ENCODE measurements at places on chromosomes 6 and 20.

DNA sequence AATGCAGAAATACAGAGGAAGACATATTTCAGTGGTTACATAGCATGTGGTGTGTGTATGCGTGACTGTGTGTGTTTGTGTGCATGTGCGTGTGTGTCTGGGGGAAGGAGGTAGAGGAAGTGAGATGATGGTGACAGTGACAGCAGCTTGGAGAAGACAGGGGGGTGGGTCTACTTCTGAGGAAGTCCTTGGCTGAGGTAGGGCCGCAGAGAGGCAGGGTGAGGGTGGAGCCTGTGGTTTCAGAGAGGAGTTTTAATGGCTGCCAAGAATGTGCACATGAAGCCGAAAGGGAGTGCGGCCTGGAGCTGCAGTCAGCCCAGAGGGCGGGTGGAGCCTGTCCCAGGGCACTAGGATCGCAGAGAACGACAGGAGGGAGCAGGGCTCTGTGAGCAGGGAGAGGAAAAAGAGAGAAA lies 22.7 kb upstream of the RNF24 start:
- DNase-seq = peak; percentile 56

DNA sequence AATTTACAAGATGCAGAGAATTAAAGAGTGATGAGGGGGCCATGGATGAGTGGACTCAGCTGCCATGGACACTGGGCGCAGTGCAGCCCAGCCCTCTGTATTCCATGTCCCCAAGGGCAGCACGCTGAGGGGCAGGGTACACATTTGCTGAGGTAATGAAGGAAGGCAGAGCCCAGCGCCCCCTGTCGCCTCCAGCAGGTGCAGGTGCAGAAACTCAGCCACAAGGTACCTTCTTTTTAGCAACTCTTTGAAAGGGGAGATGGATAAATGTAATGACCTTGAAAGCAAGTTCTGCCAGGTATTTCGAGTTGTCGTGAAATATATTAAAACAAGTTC lies 7.1 kb downstream of the CD93 start:
- no peak for DNase-seq

- no peak for DNase-seq
Observed at GRCh38 chr6:69784595-69785377, 12.0 kb downstream of the LMBRD1 start.

- DNase-seq = peak; percentile 46
Observed at GRCh38 chr20:3312940-3313682, 74.1 kb upstream of the SLC4A11 start.

GRCh38 chr20:42957704-42958095 lies 232.0 kb downstream of the PTPRT start:
- DNase-seq = no peak

GRCh38 chr6:6246544-6246943 lies 73.9 kb downstream of the F13A1 start:
- no peak for DNase-seq

DNA sequence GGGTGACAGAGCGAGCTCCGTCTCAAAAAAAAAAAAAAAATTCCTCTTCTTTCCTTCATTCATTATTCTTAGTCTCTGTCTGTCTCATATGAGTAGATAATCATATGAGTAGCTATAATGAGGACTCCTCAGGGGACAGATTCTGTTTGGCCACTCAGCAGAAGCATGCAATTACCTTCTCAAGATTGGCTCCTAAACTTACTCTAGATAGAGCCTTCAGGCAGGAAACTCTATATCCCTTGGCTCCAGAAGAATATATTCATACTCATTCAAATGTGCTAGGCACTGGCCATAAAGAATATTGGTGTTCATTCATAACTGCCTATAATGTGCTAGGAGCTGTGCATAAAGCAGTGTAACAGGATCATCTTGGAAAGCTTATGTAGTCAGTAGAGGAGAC lies 2.2 kb upstream of the ACAT2 start:
- DNase-seq = no peak

GRCh38 chr6:160972111-160972510 lies 19.5 kb upstream of the MAP3K4 start:
- DNase-seq = peak; percentile 78

GRCh38 chr6:126614642-126615504 lies 275.0 kb downstream of the CENPW start:
- DNase-seq = no peak

DNA sequence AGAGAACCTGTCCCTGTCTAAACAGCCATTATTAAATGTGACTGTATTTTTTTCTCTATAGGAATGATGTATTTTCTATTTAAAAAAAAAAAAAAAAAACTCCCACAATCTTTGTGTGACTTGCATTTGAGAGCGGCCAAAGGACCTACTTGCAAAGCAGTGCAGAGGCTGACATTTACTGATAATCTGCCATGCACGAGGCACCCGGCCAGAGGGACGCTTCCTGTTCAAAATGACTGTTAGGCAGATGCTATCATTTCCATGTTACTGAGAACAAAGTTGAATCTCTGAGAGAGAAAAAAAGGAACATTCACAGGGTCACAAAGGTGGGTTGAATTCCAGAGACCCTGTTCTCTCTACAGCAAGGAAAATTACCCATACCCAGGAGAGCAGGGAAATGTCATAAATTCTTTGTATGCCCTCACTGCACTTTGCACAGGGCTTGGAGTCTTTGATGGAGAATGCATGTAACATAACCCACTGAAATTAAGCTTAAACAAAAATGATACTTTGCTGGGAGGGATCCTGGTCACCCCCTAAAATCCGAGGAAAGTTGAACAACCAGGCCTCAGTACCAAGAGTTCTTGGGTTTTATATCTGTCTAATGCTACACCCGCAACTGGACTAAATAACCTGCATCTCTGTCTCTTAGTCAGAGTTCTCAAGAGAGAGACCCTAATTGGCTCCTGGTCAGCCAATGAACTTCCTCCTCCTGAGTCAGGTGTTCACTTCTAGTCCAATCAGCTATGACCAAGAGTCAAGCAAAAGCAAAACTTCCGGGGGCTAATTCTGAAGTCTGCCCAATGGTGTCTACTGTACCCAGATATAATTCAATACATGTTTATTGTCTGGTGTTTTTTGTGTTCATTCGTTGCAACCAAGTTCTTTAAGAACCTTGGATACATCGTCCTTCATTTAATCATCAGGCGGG lies 61.2 kb downstream of the GCLC start:
- no peak for DNase-seq

DNA sequence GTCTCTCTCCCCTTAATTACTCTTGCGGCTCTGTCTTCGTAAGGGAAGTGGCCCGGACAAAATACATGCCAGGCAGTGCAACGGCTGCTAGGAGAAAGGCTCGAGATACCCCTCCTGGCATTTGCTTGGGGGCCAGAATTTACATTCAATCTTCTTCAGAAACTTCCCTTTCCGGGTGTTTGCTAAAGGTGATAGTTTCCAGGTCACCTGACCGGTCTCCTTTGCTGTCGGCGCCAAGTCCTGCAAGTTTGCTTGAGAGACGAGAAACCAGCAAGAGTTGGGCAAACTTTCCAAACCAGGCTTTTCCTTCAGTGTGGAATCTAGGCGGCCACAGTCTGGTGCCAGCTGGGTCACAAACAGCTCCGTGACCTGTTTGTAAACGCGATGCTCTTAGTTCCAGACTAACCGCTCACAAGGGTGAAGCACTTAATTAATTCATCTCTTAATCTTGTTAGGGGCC lies 563 bp upstream of the SRSF3 start:
- DNase-seq = no peak

DNA sequence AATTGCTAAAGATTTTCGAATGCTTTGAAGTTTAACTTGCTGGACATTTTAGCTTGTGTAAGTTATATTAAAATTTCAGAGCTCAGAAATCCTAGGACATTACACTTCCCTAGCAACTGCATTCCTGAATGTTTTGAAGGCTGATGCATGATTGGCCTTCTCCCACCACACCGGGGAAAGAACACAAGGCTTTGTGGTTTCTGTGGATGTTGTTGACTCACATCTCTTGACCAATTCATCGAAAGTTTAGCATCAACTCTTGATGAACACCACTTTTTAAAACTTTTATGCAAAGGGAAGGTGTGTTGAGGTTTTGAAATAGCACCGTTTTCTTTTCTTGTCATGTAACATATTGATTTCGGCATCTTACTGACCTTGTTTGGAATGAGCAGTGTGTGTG lies 81.1 kb downstream of the RIMS1 start:
- DNase-seq = peak; percentile 86

- DNase-seq = no peak
Observed at GRCh38 chr6:133891149-133891926, 2.4 kb downstream of the TCF21 start.

GRCh38 chr6:1190366-1190765 lies 121.5 kb upstream of the FOXQ1 start:
- peak; percentile 89 for DNase-seq

DNA sequence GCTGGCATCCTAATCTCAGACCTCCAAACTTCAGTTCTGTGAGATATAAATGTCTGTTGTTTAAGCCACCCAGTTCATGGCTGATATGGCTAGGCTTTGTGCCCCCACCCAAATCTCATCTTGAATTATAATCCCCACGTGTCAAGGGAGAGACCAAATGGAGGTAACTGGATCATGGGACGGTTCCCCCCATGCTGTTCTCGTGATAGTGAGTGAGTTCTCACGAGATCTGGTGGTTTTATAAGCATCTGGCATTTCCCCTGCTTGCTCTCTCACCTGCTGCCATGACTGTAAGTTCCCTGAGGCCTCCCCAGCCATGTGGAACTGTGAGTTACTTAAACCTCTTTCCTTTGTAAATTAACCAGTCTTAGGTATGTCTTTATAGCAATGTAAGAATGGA lies 56.7 kb downstream of the KIAA0319 start:
- DNase-seq = no peak

DNA sequence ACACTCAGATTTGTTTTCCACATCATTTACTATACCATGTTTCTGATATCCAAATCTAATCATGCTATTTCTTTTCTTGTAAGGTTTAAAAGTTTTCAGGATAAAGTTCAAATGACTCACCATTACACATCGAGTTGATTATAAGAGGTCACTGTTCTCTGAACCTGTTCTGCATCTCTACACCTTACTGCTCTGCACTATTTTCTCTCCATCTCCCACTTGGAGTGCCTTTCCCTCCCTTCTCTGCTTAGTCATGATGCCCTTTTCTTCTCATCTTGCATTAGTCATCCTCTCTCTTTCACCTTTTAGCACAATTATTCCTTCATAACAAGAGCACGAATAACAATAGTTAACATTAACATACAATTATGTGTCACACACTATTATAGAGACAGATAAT lies 37.5 kb upstream of the FUT9 start:
- no peak for DNase-seq

DNA sequence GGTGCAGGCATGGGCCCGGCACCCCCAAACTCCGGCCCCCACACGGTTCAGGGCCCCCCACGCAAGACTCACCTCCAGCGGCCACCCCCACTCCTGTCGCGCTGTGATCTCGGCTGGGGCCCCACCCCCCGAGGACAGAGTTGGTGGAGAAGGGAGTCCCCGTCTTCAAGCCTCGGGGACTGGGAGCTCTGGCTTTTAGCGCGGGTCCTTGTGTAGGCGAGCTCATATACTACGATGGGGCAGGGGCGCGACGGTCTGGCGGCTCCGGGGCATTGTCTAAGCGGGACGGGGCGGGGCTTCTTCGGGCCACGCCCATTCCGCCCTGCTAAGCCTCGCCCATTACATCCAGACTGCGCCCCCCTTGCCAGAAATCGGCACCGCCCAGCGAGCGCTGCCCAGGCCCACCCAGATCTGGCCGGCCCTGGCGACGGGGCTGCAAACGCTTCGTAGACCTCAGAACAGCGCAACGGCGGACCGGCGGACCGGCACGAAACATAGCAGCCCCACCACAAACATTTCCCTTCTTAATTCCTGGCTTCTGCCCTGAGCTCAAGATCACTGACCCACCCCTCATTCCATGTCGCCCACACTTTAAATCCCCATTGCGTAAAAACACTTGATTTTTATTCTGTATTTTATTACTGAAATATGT lies 1.0 kb upstream of the DDAH2 start:
- no peak for DNase-seq

DNA sequence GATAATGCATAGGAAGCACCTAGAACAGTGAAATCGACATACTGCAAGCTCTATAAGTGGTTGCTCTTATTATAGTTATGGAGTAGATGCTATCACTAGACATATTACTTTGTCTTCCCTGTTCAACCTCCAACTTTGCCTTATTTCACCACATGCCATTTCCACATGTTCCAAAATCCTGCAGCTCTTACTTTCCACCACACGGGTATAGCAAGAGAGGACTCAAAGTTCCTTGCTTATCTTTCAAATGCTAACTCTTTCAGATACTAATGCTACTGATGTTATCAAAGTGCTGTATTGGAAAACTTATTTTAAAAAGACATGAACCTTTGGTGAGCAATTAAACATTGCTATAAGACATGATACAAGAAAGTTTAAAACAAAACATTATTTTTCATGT lies 1130.1 kb downstream of the HACE1 start:
- no peak for DNase-seq

DNA sequence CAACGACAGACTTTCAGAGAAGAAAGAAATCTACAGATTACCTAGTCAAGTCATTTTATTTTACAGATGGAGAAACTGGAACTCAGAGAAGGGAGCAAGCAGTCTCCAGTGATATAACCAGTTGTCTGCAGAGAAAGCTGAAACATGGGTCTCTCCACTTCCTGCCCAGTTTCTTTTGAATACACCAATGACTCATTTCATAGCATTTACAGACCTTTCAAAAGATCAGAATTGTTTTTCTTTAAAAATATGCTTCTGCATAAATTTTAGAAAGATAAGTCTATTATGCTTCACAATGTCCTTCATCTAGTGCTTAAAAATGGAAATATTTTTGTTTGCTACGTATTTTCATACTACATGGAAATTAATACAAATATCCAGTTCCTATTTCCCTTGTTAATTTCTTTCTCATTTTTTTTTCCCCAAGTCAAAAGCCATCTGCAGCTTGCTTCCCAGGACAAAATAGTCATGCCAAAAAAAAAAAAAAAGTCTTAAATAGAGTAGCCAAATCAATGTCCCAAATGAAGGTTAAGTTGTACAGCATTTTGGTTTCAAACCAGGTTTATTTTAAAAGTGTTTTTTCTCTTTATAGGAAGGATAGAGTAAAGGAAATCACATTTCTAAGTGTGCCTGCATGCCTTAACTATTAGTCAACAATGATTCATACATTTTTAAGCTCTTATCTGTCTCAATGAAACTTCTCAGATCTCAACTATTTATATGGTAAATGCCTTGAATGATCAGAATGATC lies 36.9 kb downstream of the ARHGAP18 start:
- DNase-seq = peak; percentile 34

DNA sequence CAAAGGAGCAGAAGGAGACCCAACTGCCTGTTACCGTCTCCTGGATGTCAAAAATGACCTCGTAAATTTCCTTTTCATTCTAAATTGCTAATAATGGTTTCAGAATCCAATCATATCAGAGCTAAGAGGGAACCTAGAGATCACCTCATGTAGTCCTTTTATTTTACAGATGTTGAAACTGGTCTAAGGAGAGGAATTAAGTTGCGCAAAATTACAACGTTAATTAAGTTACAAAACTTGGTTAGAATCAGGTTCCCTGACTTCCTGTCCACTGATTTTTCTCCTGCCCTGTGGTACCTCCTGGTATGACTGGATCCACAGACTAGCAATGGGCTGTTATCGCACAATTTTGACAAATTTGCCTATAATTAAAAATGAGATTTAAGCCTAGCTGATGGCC lies 9.0 kb upstream of the STK38 start:
- no peak for DNase-seq

All from GM04503 (cell line).